ENCODE measurements at places on chromosomes 3 and 15.

DNA sequence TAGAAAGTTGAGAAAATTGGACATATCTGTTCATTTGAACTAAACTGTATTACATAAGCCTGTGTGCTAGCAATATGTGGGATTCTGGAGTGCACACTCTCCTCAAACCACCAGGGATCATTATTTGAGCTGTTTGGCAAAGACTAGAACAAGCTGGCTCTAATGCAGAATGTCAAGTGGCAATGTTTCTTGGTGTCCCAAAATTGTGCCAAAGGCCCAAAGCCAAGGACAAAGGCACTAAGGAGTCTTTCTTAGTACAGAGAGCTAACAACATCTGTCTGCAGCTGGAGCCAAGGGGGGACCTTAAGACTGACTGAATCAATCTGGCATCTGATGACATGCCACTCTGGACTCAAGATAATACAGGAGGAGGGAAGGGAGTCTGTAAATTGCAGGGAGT is 76.7 kb upstream of the STRIT1 start:
- peak; percentile 13 for DNase-seq

GRCh38 chr15:89531796-89532537 is 35.6 kb upstream of the RHCG start:
- no peak for DNase-seq

- no peak for DNase-seq
These were observed 73.2 kb downstream of the CHDH start for GRCh38 chr3:53773021-53773436.

- DNase-seq, result no peak
These were observed 6.1 kb downstream of the WNT7A start for GRCh38 chr3:13873818-13874217.

DNA sequence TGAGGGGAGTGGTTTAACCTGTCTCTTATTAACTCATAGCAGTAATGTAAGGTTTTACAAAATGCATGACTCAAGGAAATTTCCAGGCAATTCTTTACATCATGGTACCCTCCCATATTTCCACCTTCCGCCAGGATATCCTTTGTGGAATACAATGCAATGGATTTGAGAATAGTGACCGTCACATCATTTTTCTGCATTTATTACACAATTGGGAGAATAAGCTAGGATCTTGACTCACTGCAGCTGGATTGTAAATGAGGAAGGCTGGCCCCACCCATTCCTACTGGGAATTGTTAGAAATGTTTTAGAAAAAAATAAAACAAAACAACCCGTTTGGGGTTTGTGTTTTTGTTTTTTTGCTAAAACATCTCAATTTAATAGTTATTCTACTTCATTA is 97.4 kb downstream of the IMPG2 start:
- no peak for DNase-seq

GRCh38 chr3:197349368-197349767 is 51.0 kb upstream of the DLG1 start:
- DNase-seq, result no peak

GRCh38 chr3:193396451-193397244 is 18.1 kb upstream of the ATP13A5 start:
- no peak for DNase-seq

DNA sequence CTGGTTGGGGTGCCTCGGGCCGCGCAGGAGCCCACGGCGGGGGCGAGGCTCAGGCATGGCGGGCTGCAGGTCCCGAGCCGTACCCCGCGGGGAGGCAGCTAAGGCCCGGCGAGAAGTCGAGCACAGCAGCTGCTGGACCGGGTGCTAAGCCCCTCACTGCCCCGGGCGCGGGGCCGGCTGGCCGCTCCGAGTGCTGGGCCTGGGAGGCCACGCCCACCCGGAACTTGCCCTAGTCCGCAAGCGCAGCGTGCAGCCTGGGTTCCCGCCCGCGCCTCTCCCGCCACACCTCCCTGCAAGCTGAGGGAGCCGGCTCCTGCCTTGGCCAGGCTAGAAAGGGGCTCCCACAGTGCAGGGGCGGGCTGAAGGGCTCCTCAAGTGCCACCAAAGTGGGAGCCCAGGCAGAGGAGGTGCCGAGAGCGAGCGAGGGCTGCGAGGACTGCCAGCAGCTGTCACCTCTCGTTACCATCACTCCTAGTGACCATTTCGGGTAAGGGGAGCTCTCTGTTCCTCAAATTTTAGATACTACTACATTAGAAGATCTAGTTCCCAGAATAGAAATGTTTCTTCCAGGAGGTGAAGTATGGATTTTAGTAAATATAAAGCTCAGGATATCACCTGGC is 417.0 kb upstream of the AGTR1 start:
- DNase-seq, result no peak

GRCh38 chr3:63624941-63625560 is 27.4 kb upstream of the SNTN start:
- DNase-seq, result no peak

GRCh38 chr3:109118584-109118983 is 650 bp upstream of the MORC1 start:
- DNase-seq, result no peak
